Coronary artery (tissue), 2 donors: ENCODE measurements at places on chromosomes 2 and 18.

DNA sequence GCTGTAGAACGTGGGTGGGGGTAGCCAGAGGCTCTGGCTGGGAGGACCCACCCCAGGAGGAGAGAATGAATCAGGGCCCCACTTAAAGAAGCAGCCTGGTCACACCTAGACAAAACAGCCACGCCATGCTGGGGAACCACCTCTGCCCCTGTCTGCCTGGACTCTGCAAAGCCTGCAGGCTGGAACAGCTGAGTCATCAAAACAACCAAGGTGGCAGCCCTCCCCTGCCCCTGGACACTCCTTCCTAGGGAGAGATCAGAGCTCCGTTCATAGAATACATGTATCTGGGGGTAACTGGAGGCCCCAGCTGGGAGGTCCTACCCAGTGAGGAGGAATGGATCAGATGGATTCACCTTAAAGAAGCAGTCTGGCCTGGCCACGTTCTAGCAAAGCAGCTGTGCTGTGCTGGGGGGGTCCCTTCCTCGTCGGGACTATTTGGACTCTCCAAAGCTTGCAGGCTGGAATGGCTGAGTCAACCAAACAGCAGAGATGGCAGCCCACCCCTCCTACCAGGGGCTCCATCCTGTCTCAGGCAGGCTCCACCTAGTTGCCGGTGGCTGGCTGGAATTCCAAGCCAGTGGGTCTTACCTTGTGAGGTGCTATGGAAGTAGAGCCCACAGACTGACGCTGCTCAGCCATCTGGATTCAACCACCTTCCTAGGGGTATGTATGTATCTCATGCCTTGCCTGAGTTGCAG lies 50.5 kb upstream of the NT5C1B start:
- no peak for DNase-seq

DNA sequence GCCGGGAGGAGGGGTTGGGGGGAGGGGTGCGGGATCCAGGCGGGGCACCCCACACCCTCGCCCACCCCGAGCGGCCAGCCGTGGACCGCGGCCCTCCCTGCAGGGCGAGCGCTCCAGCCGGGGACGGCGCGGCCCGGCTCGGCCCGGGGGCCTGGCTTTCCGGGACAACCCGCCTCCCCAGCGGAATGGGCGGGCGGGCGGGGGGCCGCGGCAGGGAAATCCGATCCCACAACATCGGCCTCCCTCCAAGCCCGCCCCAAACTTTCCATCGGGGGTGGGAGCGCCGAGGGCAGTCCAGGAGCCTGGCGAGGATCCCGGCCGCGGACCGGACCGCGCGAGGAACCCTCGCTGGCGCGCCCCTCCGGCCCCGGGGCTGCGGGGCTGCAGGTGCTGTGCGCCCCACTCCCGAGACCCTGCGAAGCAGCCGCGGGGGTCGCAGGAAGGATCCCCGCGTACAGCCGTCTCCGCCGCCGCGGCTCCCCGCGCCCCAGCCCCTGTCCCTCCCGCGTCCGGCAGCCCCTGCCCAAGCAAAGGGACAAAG lies 529 bp downstream of the SEMA4C start:
- DNase-seq = peak; percentile 93

GRCh38 chr2:216098421-216099334 lies 10.5 kb upstream of the XRCC5 start:
- DNase-seq = no peak

DNA sequence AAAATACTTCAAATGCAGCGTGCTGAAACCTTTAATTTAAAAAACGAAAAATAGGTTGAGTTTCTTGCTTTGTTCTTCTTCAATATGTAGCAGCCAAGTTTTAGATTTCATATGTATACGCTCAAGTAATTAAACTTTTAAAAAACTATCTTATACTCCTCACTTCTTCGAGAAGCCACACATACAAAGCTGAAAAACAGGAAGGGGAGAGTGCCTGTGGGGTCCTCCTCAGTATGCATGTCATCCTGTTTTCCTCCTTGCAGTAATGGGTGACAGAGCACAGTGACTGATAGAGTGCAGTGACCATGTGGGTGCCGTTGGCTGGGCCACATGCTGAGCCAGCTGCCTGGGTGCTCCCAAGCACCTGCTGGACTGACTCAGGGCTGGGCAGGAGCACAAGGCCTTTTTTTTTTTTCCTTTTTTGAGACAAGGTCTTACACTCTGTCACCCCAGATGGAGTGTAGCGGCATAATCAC lies 33.3 kb downstream of the UXS1 start:
- no peak for DNase-seq

- DNase-seq = no peak
These were observed 2.8 kb downstream of the SLC30A6 start for GRCh38 chr2:32168513-32168912.

- DNase-seq = no peak
These were observed 510.4 kb downstream of the LRP1B start for GRCh38 chr2:141620372-141620771.
